ENCODE measurements at places on chromosomes 1 and 21. TPM values are rescaled to one million over a fixed set of nuclear protein-coding genes. Genes with fewer than 3 reads are reported as not detected.

- no peak for DNase-seq
Observed at GRCh38 chr1:25182629-25183028, 49.7 kb downstream of the SYF2 start.

- DNase-seq = no peak
Observed at GRCh38 chr1:194067772-194068171, 881.4 kb upstream of the B3GALT2 start.

DNA sequence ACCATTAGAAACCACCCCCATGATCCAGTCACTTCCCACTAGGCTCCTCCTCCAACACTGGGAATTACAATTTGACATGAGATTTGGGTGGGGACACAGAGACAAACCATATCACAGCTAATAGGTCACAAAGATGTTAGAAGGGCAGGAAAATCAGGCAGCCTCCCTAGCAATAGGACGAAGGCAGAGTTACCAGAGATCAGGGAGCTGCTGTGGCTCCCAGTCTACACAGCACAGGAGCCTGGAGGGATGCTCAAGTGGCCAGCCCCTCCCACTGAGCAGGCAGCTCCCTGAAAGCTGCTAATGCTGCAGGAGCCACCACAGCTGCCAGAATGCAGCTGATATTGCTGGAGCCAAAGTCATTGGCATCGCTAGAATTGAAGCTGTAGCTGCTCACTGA is 51.0 kb downstream of the CR1L start:
- peak; percentile 11 for DNase-seq

- no peak for DNase-seq
Observed at GRCh38 chr21:42455754-42456440, 40.1 kb downstream of the RSPH1 start.

DNA sequence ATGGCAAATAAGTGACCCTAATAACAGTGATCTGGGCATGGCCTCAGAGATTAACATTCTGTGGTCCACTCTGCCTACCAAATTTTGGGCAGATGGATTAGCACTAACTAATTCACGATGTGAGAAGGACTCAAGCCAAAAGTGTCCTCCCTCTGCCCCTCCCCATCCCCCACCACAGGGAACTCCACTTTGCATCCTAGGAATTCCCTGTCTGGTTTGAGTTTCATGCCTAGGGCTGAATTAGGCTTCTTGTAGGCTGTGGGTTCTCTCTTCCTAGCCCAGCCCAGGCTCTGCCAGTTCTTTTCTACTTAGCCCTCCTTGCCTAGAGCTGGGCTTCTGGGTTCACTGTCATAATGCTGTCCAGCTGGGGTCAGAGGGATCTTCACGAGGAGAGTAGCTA is 64.1 kb downstream of the ATP2B4 start:
- DNase-seq = no peak

- no peak for DNase-seq
Observed at GRCh38 chr1:210257698-210258529, 25.3 kb downstream of the SERTAD4 start.

GRCh38 chr1:36411674-36412648 is 14.3 kb upstream of the LSM10 start:
- DNase-seq = peak; percentile 16

GRCh38 chr1:156075775-156076204 is 6.5 kb downstream of the MEX3A start:
- DNase-seq = peak; percentile 46

DNA sequence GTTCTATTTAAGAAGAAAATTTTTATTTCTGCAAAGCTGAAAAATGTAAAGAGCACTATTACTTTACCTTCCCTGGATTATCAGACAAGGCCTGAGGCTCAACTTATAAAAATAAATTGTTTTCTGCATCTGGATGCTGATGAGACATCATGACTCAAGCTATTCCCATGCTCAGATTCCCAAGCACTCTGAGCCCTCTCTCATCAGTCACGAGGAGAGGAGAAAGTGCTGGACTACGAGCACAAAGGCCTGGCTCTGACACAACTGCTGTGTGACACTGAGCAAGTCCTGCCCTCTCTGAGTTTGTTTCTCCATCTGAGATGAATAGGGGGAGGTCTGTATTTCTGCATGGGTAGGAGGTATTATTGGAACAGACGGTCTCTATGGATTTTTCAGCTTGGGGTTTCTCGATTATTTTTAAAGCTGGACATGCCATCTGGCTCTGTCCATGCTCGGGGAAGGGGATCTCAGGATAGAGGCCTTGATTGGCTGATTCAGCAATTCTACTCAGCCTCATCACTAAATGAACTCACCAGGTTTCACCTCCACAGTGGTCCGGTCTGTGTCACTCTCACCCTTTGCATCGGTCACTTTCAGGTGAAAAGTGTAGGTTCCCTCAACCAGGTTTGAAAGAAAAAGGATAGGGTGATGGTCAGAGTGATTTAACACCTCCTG is 107.7 kb downstream of the KIAA0319L start:
- no peak for DNase-seq

DNA sequence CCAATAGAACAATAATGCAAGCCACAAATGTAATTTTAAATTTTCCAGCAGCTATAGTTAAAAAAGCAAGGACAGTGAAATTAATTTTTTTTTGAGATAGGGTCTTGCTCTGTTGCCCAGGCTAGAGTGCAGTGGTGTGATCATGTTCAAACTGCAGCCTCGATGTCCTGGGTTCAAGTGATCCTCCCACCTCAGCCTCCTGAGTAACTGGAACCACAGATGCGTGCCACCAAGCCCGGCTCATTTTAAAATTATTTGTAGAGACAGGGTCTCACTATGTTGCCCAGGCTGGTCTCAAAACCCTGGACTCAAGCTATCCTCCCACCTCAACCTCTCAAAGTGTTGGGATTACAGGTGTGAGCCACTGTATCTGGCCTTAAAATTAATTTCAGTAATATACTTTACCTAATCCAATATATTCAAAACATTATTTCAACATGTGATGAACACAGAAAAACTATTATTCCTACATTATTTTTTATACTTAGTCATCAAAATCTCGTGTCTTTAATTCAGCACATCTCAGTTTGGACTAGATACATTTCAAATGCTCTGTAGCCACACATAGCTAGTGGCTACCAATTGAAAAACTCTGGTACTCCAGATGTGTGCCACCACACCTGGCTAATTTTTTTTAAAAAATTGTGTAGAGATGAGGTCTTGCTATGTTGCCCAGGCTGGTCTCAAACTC is 10.8 kb upstream of the ID3 start:
- no peak for DNase-seq

DNA sequence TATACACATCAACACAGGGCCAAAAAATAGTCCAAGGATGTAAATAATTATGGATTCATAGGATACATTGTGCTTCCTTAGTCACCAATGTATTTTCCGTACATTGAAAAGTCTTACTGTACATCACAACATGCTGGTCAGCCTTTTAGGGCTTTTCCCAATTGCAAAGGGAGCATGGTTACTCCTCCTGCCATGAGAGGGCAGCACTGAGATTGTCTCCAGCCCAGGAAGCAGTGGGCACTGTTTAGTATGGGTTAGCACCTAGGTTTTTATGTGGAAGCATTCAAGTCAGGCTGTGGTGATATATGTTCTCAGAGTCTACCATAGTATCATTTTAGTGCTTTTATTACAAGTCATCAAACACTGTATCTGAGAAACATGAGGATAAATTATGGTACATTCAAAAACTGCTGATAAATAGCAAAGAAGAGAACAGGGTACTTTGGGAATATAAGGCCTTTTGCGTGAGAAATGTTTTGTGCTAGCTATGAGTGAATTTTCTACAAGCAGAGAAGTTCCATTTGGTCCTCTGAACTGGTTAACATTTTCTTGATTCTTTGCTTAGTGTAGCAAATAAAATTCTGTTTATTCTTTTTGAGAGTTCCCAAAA is 34.0 kb downstream of the ST6GALNAC5 start:
- peak; percentile 71 for DNase-seq

DNA sequence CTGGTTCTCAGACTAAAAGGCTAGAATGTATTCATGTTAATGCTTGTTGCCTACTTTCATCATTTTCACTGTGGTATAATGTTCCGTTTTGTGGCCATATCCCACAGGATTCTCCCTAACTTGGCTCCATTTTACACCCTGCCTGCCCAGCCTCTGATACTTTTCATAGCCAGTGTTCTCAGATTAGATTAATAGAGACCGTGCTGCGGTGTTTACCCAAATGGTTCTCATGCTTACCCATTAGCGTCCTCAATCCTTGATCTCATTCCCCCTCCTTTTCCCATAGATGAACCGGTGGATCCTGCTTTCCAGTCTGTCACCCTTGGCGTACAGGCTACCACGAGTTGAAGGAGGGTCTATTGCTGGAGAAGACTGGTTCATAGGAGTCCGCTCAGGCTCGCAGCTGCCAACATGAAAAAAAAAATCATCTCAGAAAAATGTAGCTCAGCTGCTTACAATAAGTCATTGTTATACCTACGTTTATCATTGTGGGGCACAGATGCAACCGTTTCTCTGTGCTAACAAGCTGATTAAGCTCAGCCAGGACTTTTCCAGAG is 78.7 kb downstream of the SETD4 start:
- DNase-seq = no peak

DNA sequence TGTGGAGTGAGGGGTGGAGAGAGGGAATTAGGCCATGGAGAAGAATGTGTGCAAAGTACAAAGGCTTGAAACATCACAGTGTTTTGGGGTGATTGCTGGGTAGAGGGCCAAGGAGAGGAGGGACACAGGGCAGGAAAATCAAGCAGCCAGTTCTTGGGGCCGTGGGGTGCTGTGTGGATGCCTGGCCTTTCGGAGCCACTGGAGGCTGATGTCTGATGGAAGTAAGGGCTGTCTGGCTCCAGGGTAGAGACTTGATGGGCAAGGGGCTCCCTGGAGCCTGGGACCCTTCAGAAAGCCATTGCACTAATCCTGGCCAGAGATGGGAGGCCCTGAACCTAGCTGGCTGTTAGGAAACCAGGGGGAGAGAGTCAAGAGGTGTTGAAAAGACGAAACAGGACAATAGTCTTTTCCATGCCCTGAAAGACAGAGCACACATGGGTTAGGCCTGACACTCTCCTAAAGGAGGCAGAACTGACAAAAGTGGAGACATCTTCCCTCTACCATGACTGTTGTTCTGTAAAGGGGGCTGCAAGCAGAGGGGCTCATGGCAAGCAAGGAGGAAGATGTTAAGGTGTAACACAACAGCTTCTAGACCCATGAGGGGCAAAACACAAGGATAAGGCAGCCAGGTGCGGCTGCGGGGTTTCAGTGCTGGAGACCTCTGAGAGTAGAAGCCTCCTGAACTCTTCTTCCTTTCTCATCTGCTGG is 21.0 kb downstream of the ATF3 start:
- no peak for DNase-seq

DNA sequence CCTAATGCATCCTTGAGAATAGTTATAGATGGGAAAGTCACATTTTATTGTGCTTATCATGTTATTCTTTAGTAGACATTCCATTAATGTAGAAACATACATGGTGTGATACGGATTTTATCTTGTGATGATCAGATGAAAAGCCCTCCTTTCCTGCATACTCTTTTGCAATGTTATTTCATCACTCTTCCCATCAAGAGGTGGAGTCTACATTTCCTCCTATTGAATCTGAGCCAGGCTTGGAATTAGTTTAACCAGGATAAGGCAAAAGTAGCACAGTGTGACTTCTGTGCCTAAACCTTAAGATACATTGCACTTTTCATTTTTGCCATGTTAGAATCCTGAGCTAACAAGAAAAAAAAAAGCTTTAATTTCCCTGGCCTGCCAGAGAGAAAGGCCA is 393.7 kb upstream of the ST6GALNAC5 start:
- no peak for DNase-seq

GRCh38 chr1:221793439-221794078 is 51.7 kb upstream of the DUSP10 start:
- DNase-seq = no peak

DNA sequence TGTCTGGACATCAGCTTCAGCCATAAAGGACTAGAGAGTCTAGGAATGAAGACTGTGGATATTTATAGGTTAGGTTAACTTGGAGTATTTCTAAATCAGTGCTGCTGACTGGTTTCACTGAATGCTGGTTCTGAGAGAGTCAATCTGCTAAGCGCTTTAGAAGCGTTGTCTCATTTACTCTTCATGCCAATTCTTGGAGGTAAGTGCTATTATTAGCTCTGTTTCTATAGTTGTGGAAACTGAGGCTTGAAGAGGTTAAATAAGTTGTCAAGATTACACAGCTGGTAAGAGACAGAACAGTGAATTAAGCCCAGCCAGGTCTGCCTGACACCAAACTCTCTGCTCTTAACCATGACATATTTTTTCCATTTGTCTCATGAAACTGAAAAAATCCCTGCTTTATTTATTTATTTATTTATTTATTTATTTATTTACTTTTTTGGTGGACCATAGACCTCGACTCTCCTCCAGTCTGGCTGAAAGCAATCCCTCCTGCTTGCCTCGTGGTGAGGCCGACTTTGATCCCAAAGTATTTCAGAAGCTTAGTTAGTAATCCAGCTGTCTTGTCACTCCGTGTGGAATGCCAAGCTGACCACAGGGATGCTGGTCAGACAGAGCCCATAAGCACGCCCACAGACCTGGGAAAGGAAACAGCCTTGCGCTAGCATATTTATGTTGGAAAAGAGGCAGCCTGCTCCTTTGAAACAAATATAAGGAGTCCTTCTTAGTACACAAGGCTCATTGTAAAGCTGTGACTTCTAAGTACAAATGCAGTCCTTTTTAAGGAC is 16.9 kb downstream of the NTMT2 start:
- peak; percentile 73 for DNase-seq

DNA sequence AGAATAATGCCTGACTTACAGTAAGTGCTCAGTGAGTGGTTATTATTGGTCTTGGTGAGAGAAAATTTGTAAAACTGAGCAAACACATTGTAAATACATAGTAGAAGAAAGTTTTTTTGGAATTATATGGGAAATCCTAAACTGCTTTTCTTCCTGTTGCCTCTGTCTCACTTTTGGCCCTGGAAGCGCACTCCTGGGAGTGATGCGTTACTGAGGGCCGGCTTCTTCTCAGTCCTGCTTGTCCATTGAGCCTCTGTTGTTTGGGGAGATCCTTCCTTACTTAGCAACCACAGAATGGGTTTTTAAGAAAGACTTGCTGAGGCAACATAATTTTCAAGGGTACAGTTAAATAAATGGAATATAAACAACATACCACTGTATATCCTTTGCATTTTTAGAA is 166.0 kb downstream of the EDEM3 start:
- no peak for DNase-seq

DNA sequence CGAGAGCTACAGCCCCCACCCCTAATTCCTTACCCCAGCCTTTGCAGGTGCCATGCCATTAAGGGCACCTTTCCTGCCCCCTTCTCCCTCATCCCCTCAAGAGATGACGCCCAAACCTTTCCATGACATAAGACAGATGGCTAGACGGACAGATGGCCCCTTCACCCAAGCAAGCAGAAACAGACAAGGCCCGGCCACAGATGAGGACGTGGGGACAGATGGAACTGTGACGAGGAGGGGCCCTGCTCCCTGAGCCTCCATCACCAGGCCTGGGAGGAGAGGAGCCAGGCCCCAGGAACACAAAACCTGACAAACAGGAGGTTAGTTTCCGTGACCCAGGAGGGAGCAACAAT is 24.7 kb upstream of the PEF1 start:
- DNase-seq = no peak

GRCh38 chr1:107357376-107357775 is 216.5 kb downstream of the NTNG1 start:
- DNase-seq = no peak

TMEM200B gene
- total RNA-seq = 0.56 TPM

CACNA1E gene
- 2.1 TPM for total RNA-seq

TNFSF4 gene
- total RNA-seq = 2.1 TPM

KRTAP7-1 gene
- not detected for total RNA-seq

FCER1G gene
- 0.34 TPM for total RNA-seq

HLX gene
- not detected for total RNA-seq

AVPR1B gene
- total RNA-seq = not detected

CNR2 gene
- not detected for total RNA-seq

IFI44 gene
- total RNA-seq = not detected
